ENCODE measurements at places on chromosomes 5 and 9.
A peak's percentile ranks its signal among the peaks of the same experiment; 100 is the strongest.

DNA sequence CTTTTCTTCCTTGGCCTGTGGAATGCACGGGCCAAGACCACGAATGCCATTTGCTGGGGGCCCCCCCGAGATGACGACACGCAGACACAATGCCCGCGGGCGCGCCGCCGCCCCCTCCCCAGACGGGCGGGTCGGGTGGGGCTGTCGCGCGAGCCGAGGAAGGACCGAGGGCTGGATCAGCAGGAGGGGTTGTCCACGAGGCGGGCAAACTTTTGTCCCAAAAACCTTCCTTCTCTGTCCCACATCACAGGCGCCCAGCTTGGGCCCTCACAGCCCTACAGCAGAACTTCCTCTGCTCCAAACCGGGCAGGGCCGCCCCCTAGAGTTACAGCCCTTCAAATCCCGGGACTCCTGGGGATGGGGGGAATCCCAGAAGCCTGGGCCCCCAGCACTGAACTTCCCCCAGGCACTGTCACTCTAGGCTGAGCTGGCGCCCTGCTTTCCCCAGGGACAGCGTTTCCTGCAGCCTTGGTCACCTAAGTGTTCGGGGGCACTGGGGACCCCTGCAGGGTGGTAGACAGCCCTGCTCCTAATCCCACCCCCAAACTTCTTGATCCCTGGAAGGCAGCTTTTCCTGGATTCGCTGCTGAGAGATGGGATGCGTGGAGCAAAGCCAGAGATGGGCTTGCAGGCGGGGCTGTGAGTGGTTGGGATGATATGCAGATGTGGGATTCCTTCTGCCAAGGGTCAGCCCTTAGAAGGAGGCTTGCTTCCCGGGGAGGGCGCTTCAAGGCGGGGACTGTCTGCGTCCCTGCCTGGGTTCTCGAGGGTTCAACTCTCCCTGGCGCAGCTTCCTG is 980 bp downstream of the COL5A1 start:
- H3K27me3 ChIP-seq = no peaks in the 10 kb centered on the region
- H3K27ac ChIP-seq = peak overlapping the region; percentile 13
- peaks cover 46% of the 10 kb centered on the region for H3K4me1 ChIP-seq
- H3K36me3 ChIP-seq = peaks cover 4% of the 10 kb centered on the region
- peak; percentile 74 for DNase-seq
- H3K4me3 ChIP-seq = peak overlapping the region; percentile 89

DNA sequence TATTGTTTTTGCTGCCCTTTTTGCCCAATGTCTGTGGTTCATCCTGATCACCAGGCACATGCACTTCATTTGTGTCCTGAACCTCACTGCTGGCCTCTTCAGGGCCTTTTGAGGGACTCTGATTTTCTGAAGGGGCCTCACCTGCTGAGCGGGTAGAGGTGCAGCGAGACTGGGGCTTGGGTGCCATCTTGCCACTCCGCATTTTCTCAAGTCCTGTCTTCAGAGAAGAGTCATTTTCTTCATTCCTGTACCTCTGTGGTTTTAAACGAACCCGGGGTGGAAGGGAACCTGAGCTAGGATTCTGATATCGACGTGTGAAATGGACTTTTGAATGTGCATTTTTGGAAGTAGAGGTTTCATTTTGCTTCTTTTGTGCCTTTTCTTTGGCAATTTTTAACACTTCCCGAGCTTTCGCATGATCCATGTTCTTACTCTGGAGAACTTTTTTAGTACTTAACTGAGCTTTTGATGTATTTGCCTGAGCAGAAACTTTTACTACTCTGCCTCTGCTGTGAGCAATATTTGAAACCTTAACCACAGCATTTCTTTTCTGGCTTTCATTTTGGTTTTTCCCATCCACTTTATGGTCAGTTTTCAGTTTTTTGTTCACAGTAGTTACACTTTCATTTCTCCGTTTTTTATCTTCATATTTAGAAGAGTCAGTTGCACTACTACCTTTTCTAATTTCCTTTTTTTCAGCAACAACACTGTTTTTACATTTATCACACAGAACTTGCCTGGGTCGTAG is 26.1 kb downstream of the PWWP2A start:
- H3K36me3 ChIP-seq = peaks cover 24% of the 10 kb centered on the region
- H3K27me3 ChIP-seq = no peaks in the 10 kb centered on the region
- no peak overlapping the region for H3K4me3 ChIP-seq
- H3K4me1 ChIP-seq = no peaks in the 10 kb centered on the region

DNA sequence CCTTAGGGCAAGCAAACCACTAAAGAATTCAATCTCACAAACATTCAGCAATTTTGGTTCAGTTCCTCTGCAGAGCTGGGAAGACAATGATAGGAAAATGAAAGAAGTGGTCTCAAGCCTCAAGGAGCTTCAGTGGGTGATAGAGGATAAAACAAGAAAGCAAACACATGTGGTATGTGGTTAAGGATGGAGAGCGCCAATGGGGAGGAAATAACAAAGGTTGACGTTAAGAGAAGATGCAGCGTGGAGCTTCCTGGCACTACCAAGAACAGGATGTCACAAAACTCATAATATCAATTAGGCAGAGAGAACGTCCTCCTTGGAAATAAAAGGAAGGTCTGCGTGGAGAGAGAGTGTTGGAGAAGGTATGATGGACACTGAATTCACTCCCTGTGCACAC is 411.4 kb upstream of the DAP start:
- no peaks in the 10 kb centered on the region for H3K4me1 ChIP-seq
- no peak overlapping the region for H3K4me3 ChIP-seq
- no peak overlapping the region for H3K27ac ChIP-seq
- no peaks in the 10 kb centered on the region for H3K27me3 ChIP-seq
- no peaks in the 10 kb centered on the region for H3K36me3 ChIP-seq
- DNase-seq = no peak

- H3K27ac ChIP-seq = no peak overlapping the region
- peaks cover 25% of the 10 kb centered on the region for H3K27me3 ChIP-seq
- H3K36me3 ChIP-seq = no peaks in the 10 kb centered on the region
- H3K4me3 ChIP-seq = no peak overlapping the region
- DNase-seq = no peak
These were observed 35.7 kb downstream of the EXD3 start for GRCh38 chr9:137387114-137387890.

DNA sequence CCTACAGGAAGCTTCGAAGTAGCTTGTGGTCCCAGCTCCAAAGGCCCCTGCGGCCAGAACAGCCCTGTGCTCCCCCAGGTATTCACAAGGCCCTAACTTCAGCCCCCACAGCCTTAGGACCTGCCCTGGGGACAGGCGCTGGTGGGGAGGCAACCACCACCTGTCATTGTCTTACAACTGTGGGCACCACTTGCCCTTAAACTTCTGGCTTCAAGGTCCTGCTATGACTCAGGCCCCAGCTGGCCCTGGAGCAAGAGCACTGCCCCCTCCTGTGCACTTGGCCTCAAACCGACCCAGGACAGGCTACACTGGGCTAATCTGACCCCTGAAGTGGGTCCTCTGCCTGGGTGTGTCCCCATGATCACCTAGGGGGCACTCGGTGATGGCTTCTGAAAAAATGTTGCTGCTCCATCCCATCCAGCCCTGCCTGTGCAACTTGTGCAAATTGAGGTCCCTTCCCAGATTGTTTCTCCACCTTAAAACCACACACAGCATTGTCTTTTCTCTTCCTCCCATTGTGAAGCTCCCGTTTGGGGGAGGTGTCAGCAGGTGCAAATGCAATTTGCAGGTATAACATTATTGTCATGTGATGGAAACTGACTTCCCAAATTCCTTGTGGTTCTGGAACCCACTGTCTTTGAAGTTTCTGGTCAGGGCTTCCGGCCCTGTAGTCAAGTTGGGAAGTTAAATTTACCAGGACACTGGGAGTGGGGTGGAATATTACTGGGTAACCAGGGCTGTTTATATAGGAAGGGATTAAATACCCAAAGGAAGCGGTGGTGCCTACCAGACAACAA is 1.1 kb upstream of the PROB1 start:
- H3K27ac ChIP-seq = peak overlapping the region; percentile 37
- no peak overlapping the region for H3K4me3 ChIP-seq

DNA sequence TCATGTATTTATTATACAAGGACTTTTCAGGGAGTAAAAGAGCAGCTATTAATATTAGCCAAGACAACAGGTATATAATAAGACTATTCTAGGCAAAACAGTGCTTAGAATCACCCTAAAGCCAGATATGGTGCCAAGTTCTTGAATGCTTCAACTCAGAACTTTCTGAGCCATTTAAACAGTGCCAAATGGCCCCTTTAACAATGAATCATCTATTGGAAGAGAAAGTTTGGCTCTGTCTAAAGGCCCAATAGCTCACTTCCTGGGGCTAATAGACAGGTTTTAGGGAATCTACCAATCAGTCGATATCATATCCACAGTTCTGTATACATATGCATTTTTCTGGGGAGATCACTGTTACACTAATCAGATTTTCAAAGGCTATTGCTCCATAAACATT is 42.9 kb downstream of the ZNF474 start:
- H3K4me1 ChIP-seq = no peaks in the 10 kb centered on the region
- DNase-seq = no peak
- no peaks in the 10 kb centered on the region for H3K36me3 ChIP-seq
- no peak overlapping the region for H3K4me3 ChIP-seq
- H3K27ac ChIP-seq = no peak overlapping the region
- no peaks in the 10 kb centered on the region for H3K27me3 ChIP-seq

DNA sequence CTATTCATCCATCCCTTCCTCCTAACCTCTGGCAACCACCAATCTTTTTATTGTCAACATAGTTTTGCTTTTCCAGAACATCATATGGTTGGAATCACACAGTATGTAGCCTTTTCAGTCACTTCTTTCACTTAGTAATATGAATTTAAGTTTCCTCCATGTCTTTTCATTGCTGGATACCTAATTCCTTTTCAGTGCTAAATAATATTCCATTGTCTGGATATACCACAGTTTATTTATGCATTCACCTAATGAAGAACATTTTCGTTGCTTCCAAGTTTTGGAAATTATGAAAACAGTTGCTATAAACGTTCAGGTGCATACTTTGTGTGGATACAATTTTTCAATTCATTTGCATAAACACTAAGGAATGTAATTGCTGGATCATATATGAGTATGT is 70.7 kb upstream of the FNIP1 start:
- H3K27me3 ChIP-seq = no peaks in the 10 kb centered on the region
- no peak overlapping the region for H3K4me3 ChIP-seq
- no peak for DNase-seq
- H3K27ac ChIP-seq = no peak overlapping the region
- no peaks in the 10 kb centered on the region for H3K4me1 ChIP-seq

GRCh38 chr5:83368835-83369234 is 102.7 kb upstream of the VCAN start:
- no peak for DNase-seq
- no peaks in the 10 kb centered on the region for H3K36me3 ChIP-seq
- H3K4me1 ChIP-seq = no peaks in the 10 kb centered on the region
- no peak overlapping the region for H3K4me3 ChIP-seq

DNA sequence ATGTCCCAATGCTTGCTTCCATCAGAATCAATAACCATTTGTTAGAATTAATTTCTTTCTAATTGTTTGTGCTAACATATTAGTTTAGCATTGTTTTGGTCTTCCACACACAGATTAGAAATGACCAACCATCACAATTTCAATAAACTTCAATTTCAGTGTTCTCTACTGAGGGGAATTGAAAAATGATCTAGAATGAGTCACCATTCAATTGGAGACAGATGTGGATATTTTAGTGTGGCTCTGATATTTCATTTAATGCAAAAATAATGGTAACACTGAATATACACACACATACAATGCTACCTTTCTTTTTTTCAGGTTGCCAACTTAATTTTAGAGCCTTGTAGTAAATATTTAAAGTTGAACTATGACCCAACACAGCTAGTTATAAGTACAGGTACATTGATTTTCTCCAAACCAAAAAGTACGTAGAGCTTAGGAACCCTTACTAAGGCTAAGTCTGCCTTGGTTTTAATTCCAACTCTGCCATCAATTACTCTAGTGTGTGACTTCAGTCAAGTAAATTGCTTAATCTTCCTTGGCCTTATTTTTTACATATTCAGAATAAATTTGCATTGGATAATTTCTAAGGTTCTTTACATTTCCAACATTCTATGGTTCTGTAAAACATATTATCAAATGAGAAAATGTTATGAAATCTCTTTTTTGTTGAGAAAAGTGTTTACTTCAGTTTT is 143.9 kb downstream of the DMRTA1 start:
- no peak overlapping the region for H3K27ac ChIP-seq
- DNase-seq = no peak
- no peak overlapping the region for H3K4me3 ChIP-seq
- H3K4me1 ChIP-seq = no peaks in the 10 kb centered on the region

DNA sequence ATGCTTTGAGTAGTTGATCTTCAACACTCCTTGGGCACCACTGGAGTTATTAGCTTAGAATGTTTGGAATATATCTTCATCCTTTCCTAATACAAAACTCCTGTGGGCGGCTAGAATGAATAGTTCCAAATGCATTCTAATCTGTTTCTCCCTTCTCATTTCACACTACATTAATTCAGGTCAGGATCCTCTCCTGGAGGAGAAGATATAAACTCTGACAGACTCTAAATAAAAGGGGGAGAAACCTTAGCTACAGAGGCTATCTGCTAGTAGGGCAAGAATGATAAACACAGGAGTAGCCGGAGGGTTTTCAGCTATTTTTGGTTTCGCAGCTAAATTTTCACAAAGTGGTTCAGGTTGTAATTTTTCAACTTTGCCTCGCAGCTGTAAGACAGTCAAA is 45.2 kb upstream of the FAM240B start:
- H3K4me1 ChIP-seq = no peaks in the 10 kb centered on the region
- H3K27ac ChIP-seq = no peak overlapping the region
- no peaks in the 10 kb centered on the region for H3K36me3 ChIP-seq
- no peaks in the 10 kb centered on the region for H3K27me3 ChIP-seq

DNA sequence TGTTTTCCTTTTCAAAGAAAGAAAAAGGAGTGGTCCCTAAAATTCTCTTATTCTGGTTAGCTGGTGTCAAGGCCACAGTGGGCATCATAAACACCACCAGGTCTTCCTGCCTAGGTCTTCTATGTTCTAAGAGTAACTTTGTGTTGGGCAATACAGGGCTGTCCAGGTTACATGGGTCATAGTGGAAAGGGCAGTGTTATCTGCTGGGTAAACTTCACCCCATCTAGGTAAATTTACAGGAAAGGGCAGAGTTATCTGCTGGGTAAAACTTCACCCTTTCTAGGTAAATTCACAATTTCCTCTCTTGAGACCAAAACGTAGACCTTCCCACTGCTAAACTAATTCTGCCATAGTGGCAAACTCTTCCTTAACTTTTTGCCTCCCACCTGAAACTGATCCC is 18.9 kb upstream of the JAKMIP2 start:
- DNase-seq = no peak
- H3K27ac ChIP-seq = no peak overlapping the region
- no peaks in the 10 kb centered on the region for H3K36me3 ChIP-seq
- no peaks in the 10 kb centered on the region for H3K27me3 ChIP-seq
- no peak overlapping the region for H3K4me3 ChIP-seq

Measured in SJCRH30 (cell line).